ENCODE measurements at places on chromosomes 3 and 15.

DNA sequence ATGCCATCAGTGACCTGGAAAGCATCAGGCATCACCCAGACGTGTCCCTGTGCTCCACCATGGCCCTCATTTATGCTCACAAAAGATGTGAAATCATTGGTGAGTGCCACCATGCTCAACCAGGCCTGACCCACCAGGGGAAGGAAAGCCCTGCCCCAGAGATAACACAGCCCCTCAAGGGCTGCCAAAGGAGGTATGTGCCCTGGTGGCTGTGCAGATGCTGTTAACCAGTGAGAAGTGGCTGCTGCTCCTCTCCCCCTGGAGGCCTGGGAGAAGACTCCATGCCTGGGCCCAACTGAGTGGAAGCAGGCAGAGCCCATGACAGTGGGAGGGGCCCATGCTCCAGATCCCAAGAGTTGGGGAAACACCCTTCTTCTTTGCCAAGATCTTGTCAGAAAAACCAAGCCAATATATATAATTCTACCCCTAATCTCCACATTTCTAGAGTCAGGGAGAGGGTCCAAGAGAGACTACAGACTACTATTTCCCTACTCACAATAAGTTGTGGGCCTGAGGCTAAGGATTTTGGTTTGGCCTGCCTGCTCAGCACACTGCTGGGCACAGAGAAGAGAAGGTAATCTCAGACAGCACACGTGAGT lies 2.7 kb downstream of the TTC21A start:
- no peak for DNase-seq

GRCh38 chr15:36831904-36832287 lies 252.5 kb downstream of the CDIN1 start:
- no peak for DNase-seq

DNA sequence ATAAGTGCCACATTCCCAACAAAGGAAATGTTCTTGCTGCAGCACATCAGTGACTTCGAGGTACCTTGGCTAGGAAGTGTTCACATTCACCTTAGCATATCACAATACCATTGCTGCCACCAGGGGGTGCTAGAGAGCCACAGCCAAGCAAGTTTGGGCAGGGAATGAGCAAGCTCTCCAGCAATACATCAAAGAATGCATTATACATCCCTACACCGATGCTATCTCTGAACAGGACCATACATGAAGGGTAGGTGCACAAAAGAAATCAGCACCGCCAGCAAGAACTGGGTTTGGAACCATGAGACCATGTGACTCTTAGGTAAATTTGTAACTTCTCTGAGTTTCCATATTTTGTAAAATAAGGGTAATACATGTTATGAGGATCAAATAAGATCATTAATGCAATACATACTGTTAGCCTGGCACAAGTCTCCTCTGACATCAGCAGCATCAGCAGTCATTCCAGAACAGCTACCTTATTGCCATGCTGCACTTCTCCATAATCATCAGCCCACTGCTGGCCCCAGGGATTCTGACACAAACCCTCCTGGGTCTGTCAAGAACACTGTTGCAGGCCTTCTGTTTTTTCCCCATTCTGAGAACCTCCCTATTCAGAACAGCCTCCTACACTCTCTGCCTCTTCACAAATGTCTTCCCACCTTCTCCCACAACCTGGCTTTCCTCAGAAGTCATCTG lies 37.5 kb downstream of the RYK start:
- DNase-seq, result peak; percentile 80

- no peak for DNase-seq
Observed at GRCh38 chr3:191919491-191920026, 458.6 kb downstream of the PYDC2 start.

DNA sequence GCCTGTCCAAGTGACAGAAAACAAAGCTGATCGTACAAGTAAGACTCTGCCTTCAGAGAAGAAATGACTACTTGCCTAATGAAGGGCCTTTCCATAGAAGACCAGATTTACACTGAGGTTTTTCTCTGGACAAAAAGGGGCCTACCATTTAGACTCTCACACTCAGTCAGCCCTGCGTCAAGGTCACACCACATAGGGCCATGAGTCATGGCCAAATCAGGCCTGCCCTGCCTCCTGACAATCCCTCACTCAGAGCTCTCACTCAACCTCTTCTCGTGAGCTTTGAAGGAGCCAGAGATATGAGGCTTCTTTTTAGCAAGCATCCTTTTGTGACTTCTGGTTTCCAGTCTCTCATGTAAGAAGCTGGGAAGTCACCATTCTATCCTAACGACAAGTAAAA lies 68.1 kb upstream of the NMNAT3 start:
- DNase-seq, result no peak

DNA sequence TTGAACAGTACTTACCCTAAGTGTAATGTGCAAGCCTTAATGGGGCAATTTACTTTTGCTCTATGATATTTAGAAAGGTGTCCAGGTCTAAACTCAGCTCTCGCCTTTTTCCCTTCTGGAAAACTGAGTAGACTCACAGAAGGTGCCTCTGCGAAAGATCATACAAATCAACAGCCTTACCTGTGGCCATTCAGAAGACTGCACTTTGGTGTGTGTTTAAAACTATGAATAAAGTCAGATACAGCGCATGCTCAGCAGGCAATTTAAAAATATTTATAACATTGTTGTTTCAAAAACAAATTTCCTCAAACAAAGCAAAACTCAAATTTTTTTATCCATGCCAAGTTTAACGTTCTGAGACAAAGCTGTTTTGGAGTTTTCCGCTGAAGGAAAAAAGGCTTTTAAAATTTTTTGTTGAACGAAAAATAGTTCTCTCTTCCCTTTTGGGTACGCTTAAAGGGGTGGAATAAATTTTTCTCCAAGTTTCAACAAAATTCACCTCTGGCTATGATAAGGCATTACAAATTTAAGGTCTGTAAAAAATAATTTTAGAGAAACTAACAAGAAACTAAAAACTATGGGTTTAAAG lies 156.3 kb downstream of the TIGIT start:
- DNase-seq, result no peak

DNA sequence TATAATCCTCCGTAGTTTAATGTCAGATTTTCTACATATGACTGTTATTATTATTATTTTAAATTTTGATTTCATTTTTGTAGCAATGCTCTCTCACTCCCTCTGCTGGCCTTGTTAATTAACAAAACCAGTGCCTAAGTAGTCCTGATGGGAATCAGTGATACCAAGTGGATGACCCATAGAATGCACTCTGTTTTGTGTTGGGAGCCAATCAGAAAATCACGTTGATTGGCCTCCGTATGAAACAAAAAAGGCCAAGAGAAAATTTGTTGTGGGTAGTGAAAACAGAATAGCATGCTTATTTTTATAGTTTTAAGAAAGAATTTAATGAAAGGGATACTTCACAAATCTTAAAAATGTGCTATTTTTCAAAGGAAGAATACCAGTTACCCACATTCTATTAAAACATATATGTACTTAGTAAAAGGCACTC lies 34.4 kb upstream of the MEIS2 start:
- no peak for DNase-seq

DNA sequence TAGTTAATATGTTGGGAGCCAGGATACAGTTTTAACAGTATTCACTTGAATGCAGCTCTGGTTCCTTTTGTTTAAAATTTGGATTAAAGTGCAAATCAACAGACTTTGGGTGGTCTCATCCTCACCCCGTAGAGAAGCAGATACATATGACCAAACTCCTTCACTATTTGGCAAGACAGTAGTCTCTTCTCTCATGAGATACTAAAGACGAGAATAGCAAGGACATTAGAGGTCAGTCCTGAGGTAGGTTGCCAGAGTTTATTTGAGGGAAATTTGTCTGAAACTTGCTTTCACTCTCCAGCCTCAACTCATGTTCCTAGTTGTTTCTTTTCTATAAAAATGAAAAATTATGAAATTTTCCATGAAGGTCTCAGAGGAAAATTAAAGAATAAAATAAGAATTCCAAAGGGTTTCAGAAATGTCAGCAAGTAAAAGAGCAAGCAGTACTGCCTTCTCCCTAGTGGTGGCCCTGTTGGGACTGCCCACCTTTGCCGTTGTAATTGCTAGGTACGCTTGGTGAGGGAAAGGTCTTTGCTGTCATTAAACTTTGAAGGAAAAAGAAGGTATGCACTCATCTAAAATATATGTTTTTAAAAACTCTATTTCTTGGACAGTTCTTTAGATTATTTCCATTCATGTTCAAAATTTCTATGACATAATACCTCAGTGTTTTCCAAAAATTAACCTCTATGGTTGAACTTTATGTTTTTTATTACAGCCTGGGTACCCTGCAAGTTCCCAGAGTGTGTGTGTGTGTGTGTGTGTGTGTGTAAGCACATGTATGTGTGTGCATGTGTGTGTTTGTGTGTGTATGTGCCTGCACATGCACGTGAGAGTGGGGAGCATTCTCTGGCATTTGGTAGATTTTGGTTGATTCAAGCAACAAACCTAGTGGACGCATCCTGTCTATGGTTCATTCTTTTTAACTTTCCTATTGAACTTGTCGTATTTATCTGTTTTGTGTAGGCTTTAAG lies 111.4 kb downstream of the CMSS1 start:
- no peak for DNase-seq

DNA sequence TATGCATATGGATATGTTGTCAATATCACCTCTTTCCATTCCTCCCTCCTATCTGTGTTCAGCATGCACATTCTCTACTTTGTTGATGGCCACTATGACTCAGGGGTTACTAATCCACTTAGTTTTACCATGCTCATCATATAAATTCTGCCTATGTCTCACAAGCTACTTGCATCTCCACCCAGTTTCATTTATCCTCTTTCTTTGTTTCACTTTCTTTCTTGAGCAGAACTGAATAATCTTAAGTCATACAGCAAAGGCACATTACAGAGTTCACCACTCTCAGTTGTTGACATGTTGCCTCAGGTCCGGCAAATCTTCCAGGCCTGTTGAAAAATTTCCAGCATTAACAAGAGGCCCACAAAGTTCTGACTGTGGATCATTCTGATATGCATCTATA lies 71.5 kb downstream of the SSR3 start:
- DNase-seq, result no peak

- no peak for DNase-seq
Observed at GRCh38 chr3:152365766-152366593, 97.3 kb downstream of the MBNL1 start.

- DNase-seq, result no peak
Observed at GRCh38 chr15:66524838-66525237, 19.7 kb downstream of the ZWILCH start.

DNA sequence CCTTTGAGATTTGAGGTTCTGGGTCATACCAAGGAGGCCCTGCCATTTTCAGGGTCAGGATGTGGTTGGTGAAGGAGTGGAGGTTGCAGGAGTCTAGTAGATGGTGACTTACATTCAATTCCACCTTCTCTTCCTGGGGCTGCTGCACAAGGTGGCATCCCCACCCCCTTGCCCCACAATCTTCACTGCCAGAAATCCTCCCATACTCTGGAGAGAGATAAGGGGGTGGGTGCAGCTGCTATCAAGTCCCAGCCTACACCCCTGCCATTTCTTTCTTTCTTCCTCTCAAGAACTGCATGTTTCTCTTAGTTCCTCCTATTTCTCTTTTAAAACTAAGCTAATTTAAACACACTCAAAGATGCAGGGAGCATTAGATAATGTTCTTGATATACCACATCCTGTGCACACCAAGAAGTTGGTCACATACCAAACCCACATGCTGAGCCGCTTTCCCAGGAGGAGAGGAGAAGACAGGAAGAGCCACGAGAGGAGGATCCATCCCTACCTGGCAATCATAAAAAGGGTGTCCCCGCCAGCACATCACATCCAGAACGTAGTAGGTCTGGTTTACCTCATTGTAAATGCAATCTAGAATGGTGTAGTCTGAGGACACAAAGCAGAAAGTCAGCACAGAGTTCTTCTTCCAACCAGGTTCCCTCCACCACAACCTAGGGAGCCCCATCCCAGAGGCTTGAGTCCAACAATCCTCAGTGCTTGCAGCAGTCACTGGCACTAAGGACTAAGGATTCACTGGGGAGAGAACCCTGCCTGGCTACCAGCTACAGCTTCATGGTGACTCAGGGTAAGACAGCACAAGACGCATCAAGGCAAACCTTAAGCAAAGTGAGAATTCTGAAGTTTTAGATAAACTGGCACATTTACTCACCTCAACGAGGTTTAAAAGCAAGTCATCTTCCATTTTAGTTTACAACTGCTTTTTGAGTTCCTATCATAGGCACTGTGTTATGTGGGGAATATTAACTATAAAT lies 18.5 kb downstream of the SNUPN start:
- DNase-seq, result no peak

DNA sequence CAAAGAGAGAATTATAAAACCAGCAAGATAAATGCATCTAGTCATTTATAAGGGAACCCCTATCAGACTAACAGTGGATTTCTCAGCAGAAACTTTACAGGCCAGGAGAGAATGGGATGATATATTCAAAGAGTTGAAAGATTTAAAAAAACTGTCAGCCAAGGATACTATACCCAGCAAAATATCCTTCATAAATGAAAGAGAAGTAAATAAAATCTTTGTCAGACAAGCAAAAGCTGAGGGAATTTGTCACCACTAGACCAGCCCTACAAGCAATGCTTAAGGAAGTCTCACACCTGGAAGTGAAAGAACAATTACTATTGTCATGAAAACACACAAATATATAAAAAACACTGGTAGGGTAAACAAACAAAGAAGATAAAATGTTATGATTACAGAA lies 113.4 kb upstream of the FAM3D start:
- DNase-seq, result no peak

- no peak for DNase-seq
Observed at GRCh38 chr3:156902916-156903315, 76.8 kb downstream of the LEKR1 start.
